Left ventricle myocardium superior (tissue), 1 donor: ENCODE measurements at places on chromosomes 16 and 17. TPM values are rescaled to one million over a fixed set of nuclear protein-coding genes. Genes with fewer than 3 reads are reported as not detected.

DNA sequence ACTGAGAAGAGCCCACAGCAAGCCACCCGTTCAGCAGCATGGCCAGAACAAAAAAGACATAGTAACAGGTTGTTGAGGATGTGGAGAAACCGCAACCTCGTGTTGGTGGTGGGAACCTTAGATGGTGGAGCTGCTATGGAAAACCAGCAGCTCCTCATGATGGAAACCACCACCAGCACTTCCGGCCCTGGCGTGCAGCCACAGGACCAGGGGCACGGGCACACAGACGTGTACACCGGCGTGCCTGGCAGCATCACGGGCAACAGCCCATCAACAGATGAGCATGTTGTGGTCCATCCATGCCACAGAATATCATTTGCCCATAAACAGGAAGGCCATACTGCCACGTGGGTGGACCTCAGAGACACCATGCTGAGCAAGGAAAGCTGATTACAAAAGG lies 11.9 kb downstream of the CTU2 start:
- DNase-seq, result no peak

GRCh38 chr16:53599548-53599947 lies 96.5 kb upstream of the AKTIP start:
- no peak for DNase-seq

GRCh38 chr17:17780922-17781590 lies 55.7 kb downstream of the SREBF1 start:
- no peak for DNase-seq

GRCh38 chr17:55386796-55387332 lies 34.8 kb downstream of the MMD start:
- no peak for DNase-seq

FOXJ1 gene
- total RNA-seq, result not detected

LDHD gene
- total RNA-seq, result 83.3 TPM

GLOD4 gene
- 29.9 TPM for total RNA-seq

PITPNM3 gene
- 0.59 TPM for total RNA-seq

CDH5 gene
- 55.0 TPM for total RNA-seq
